ACHN (cell line): ENCODE measurements at places on chromosomes 5 and 9.

GRCh38 chr5:177473443-177474001 lies at the start of gene DBN1:
TSS of gene DBN1 (minus strand) at chr5:177473634. CDS start at chr5:177473521, 113 bp downstream.
- DNase-seq, result peak; percentile 54

GRCh38 chr9:131810351-131811170 lies 70.7 kb upstream of the RAPGEF1 start:
- DNase-seq, result no peak

- peak; percentile 91 for DNase-seq
Measured at GRCh38 chr9:35945341-35946018, 12.5 kb downstream of the OR2S2 start.

- no peak for DNase-seq
Measured at GRCh38 chr5:91140657-91141056, 242.5 kb downstream of the ARRDC3 start.

DNA sequence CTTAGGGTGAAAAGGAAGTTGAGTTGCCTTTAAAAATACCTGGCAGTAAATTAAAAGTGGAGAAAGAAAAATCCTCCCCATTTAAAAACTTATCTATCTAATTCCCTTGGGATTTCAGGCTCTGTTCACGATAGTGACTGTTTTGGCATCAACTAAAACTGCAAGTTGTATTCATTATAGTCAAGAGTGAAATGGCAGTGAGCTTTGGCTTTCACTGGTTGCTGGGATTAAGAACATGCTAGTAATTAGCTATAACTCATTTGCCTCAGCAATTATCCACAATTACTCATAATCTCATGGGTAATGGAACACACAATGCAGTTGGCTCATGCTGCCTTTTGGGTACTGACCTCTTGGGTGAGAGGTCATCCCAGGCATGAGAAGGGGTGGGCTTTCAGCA lies 250.1 kb downstream of the GAS1 start:
- DNase-seq, result no peak

DNA sequence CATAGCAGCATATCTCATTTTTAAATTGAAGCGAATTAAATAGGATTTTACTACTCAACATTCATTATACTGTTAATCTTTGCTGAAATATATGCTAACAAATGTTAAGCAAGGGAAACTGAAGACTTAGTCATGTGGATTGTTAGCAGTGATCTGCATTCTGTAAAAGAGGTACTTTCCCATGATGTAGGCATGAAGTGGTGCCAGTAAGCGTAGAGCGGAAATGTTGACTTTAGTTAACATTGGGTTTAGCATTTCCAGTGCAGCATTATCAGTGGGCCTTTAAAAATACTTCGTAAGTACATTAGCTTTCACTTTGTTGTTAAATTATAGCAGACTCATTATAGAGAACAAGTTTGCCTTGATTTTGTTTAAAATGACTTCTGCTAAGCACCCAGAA lies 130.3 kb downstream of the CDC42SE2 start:
- peak; percentile 62 for DNase-seq

DNA sequence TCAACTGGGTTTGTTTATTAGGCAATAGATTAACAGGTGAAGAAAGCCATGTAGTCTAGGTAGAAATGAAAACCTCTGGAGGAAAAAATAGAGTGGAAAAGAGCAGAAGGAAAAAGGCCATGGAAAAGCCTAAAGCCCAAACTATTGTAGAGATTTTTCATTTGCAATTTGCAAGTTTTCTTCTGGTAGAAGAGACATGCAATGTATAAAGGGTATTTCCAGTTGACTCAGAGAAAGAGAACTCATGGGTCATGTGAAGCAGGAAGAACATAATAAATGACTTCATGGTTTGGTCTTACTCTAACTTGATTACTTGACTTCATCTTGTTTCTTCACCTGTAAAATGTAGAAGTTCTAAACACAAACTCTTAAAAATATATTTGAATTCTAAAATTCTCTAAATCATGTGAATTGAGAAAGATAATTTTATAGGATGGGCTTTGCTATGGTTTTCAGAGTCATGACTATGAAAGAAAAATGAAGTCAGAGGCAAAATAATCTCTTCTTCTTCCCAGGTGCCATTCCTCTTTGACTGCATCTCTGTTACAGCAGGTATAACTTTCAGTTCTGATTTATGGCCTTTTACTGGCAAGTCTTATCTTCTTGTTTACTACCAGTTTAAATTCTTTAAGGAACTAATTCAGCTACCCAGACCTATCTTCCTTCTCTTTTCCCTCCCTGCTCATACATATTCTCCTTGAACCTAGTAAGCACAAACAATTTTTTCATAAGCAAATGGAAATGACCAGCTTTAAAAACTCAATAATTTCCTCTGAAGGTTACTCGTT lies 47.7 kb upstream of the TMC1 start:
- peak; percentile 38 for DNase-seq

DNA sequence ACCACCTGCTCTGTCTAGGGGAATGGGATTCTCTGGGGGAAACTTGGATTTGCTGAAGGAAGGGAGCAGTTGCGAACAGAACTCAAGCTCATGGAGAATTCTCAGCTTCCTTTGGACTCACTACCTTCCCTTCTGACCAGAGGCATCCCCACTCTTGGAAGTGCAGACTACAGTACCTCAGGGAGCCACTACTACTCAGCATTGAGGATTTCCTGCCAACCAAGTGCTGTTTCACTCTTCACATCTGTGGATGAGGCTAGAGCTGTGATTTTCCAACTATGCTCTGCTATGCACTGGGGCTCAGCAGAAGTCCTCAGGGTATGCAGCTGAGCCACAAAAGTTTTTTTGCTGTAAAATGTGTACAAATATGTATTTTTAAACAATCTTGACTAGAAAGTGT lies 43.9 kb downstream of the MACROH2A1 start:
- DNase-seq, result no peak

GRCh38 chr5:163525096-163525495 lies 19.7 kb downstream of the MAT2B start:
- DNase-seq, result no peak

GRCh38 chr9:27864644-27865438 lies 291.6 kb upstream of the C9orf72 start:
- DNase-seq, result peak; percentile 94

DNA sequence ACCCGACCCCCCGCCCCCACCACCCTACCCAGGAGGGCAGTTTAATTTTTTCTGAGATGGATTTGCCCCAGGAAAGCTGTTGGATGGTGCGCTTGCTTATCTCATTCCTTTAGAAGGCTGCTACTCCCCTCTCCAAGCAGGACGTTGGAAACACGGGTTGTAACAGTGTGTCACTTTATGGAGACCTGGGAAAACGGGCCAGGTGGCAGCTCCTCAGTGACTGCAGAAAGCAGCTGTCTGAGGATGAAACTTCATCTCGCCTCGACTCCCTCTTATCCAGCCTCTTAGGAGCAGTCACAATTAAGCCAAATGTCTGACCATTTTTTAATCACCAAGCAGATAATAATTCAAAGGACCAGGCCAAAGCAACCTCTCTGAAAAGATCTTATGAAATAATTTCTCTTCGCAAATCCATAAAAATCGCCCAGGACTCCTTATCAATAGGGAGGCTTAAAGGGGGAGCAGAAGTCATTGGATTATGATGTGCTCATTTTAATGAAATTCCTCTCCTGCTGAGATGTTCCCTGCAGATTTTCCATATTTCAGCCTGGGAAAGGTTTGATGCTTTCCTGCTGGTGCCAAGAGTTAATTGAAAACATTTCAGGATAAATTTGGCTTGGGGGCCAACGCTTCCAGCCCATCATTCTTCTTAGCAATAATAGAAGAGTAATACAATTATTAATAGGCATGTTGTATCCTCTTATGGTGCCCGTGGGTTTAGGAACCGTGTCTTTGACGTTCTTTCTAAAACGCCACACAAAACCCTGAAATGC lies 26.0 kb downstream of the GAS1 start:
- no peak for DNase-seq

DNA sequence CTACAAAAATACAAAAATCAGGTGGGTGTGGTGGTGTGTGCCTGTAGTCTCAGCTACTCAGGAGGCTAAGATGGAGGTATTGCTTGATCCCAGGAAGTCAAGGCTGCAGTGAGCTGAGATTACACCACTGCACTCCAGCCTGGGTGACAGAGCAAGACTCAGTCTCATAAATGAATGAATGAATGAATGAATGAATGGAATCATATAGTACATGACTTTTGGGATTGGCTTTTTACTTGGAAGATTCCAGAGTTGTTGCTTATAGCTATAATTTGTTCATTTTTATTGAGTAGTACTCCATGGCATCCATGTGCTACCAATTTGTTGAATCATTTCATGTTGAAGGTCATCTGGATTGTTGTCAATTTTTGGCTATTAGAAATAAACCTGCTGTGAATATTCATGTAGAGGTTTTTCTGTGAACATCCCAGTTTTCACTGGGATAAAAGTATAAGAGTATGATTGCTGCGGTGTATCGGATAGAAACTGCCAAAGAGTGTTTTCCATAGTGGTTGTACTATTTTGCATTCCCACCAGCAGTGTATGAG lies 19.9 kb downstream of the ERBIN start:
- DNase-seq, result no peak

- DNase-seq, result no peak
Measured at GRCh38 chr5:160534914-160535313, 113.3 kb downstream of the PTTG1 start.

DNA sequence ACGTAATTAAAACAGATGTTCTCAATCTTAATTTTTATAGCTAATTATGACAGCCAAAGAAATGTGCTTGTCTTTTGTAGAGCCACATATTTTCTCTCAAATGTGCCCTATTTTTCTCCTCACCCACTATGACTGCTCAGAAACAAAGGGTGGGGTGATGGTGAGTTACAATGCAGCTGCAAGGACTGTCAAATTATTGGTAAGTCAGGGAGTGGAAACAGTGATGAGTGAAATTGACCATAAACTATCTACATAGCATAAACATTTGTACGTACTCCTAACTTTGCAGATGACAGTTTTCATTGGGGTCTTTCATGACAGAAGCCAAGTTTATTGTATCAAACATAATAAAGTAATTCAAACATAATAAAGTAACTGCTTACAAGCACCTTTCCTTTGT lies 215.9 kb downstream of the MCTP1 start:
- no peak for DNase-seq

- DNase-seq, result no peak
Measured at GRCh38 chr9:130844044-130844451, 9.0 kb downstream of the ABL1 start.

DNA sequence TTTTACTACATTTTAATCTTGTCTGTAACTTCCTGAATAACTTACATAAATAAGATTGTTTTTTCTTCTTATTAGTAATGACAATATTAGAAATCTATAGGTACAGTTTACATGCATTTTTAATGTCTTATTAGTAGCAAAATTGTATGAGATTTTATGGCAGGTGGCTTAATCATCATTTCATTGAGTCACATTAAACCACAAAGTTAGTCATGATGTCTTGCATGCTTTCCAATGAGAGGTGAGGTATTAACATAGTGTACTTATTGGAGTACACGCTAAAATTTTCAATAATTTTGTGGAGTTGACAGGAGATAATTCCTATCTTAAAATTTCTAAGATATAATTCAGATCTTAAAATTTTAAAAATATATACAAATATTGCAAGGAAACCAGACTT lies 989.6 kb upstream of the ARRDC3 start:
- peak; percentile 73 for DNase-seq

DNA sequence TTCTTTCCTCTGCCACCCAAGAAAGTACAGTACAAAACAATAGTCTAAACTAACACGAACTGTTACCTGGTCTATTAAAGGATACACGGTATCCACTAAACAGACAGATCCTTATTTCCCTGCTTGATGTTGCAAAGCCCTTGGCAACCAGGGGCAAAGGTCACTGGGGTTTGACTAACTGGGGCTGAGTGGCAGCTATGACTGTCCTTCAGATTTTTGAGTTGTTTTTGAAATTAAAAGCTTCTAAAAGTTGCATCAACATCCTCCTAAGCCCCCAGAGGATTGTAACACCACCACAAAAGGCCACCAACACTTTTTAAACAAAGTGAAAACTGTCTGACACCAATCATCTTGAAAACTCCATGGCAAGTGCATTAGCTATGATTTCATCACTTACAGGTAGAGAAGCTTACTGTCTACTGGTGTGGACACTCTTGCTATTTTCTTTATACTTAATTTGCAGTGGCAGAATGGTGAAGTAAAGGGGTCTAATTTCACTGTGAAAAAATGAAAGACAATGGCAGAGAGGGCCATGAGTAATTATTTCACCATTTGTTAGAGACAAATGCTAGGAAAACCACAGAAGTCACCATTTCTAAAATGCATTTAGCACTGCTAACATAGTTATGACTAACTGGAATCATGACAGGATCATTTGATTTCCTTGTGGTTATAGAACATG lies 292.4 kb downstream of the EFNA5 start:
- no peak for DNase-seq

DNA sequence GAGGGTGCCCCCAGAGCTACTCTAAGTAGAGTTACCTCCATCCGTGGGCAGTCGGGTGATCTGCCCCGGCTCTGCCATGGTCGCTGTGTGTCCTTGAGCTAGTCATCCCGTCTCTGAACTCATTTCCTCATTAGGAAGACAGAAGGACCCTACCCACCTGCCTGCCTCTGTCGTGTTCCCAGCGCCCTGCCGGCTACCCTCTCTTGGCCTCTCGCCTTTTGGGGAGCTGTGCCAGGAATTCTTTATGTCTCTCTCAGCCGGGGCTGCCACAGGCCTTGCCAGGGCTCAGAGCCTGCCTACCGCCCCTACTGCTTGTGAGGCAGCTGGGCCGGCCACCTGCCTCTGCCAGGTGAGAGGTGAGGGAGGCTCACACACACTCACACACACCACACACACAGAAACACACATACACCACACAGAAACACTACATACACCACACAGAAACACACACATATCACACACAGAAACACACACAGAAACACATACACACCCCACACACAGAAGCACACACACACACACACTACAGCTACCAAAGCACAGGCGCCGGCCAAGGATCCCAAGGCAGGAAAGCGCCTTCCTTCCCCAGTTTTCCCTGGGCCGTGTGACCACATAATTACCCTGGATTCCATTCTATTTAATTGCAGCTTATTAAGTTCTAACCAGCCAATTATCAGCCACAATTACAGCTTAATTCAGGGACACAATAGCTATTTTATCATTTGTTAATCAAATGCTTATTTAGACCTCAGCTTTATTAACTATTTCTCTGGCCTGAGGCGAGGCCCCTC lies 41.7 kb downstream of the UNC5A start:
- no peak for DNase-seq

DNA sequence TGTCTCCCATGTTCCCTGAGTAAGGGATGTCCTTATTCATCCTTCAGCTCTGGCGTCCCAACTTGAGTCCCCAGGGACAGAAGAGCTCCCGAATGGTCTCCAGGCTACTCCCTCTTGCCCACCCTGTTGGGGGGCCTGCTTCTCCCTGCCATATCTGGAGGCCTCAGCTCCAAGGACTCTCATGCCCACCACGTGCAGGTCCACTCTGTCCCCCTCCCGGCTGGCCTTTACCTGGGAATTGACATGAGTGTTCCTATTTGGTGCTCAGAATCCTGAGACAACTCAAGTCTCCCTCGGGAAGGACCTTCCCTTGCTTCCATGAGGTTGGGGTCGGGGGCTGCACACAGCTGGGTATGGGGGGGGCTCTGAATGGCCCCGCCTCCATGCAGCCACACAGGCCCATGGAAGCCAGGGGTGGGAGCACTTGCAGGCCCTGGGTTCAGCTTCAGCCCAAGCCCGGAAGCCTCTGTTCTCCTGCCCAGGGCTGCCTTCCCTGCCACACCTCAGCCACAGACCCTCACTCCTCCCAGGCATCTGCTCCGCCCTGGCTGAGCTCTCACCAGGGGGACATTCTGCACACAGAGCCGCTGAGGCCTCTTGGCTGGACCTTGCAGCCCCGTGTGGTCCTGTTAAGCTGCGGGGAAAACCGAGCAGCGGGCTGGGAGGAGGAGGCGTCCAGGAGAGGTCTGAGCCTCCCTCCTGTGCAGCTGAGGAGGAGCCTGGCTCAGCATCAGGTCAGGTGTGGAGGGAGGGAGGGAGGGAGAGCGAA lies 121.9 kb downstream of the PHF2 start:
- no peak for DNase-seq
